ENCODE measurements at places on chromosomes 3 and 15.

- no peak for DNase-seq
Observed at GRCh38 chr3:25107918-25108617, 320.0 kb upstream of the RARB start.

DNA sequence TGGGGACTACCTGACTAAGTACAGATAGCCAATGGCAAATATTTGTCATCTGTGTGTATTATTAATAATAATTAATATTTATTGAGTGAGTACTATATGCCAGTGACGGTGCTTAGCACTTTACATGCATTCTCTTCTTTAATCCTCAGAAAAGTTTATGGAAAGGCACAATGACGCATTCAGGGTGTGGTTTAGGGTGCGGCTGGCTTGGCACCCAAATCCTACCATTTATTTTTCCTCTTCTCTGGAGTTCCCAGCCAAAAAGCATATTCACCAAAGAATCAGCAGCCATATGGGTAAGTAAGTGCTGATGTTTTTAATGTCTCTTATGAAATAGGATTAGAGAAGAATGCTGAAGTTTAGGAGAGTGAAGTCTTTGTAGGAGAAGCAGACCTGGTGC lies 140.4 kb upstream of the TP63 start:
- no peak for DNase-seq

DNA sequence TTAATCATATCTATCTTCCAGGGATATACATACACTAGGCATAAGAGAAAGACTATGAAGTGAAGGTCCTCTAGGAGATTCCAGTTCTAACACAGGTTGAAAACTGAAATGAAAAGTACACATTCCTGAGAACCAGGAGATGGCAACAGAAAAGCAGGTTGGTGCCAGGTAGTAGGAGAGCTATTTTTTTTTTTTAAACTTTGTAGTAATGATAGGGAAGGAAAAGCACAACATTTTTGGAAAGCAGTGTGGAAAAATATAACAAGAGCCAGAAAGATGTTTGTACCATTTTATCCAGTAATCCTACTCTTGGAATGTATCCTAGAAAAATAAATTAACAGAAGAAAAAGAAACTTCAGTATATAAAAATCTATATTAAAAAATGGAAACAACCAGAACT lies 189.9 kb downstream of the DTWD1 start:
- no peak for DNase-seq

DNA sequence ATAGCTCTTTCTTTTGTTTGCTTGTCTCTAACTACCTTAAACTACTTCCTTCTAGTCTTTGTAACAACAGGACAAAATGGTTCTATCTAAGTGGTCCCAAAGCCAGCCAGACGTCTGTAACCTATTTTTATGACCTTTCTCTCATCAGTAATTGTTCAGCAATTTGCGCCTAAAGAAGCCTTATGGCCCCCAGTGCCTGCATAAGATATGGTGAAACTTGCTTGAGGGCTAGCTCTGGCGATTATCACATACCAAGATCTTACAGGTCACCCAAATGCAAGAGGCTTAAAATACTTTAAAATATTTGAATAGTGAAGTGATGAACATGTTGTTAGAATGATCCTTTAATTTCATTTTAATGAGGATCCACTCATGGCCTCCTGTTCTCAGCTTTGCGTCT lies 369.4 kb downstream of the SOX2 start:
- no peak for DNase-seq

- DNase-seq = no peak
Observed at GRCh38 chr3:39412668-39413260, 6.2 kb downstream of the RPSA start.

DNA sequence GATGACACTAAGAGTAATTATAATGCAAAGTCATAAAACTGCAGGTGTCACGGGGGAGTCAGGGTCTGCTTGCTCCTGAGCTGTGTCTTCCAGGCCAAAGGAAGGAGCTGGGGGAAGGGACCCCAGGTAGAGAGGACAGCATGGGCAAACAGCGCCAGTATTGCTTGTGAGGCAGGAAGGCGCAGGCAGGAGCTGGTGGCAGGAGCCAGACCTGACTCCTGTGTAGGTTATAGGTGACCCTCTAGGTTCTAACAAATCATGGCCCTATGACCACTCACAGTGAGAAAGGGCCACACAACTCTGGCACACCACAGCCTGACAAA lies 1.9 kb downstream of the CISH start:
- DNase-seq = no peak

DNA sequence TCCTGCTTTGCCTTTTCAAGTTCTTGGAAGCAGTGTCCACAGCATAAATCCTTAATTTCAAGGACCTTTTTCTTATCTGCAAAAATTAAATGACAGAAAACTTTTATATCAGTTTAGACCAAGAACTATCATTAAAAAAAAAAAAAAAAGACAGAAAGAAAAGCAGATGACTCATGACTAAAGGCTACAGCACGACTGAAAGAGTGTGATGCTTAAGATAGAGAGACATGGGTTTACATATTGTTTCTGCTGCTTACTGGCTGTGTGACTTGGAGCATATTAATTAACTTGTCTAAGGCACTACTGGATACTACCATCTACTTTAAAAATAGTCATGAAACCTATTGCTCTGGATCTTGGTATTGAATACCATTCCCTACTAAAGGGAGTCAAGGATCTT lies 62.3 kb downstream of the CEP152 start:
- no peak for DNase-seq

Data from CD4-positive, alpha-beta T cell treated with Interleukin-1 beta for 1 hour (primary cell).